ENCODE measurements at places on chromosomes 3 and 15. TPM values are rescaled to one million over a fixed set of nuclear protein-coding genes. Genes with fewer than 3 reads are reported as not detected.

Gene CLDN18
- not detected for total RNA-seq

Gene TWF2
- 120 TPM for total RNA-seq

- no peak for DNase-seq
Observed at GRCh38 chr3:16720367-16720940, 115.2 kb upstream of the DAZL start.

DNA sequence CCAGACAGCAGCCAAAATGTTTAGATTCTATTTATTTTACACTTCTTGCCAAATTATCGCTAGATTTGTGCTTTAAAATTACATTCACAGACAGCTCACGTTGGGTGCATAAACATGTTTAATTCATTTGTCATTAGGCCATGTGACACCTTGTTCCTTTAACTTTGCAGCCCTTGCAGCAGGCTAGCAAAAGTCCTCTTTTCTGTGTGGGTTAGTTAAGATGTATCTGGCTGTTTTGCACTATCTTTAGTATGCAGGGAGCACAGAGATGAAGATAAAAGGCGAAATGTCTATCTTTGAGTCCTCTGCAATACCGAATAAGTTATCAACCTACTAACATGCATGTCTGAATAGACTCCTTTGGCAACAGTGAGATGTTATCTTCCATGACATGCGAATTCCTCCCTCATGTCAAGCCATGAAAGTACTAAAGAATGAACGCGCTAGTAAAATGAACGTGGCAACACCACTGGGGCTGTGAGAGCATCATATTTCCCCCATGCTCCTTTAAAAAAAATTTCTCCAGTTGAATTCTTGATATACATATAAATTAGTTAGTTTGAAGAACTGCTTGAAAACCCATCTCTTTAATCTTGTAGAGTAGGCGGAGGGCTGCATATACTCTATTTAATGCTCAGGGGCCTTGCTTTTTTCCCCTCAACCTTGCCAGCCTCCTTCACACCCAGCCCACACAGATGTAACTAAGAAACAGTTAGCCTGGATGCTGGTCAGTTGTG lies 620.4 kb upstream of the NR2F2 start:
- DNase-seq = no peak

GRCh38 chr15:48059791-48060190 lies 61.0 kb upstream of the SLC24A5 start:
- DNase-seq = no peak

Gene ALDH1A2
- 14.2 TPM for total RNA-seq

Data from Right ventricle myocardium inferior (tissue), 1 donor.